ENCODE measurements at places on chromosomes 16 and 17.

DNA sequence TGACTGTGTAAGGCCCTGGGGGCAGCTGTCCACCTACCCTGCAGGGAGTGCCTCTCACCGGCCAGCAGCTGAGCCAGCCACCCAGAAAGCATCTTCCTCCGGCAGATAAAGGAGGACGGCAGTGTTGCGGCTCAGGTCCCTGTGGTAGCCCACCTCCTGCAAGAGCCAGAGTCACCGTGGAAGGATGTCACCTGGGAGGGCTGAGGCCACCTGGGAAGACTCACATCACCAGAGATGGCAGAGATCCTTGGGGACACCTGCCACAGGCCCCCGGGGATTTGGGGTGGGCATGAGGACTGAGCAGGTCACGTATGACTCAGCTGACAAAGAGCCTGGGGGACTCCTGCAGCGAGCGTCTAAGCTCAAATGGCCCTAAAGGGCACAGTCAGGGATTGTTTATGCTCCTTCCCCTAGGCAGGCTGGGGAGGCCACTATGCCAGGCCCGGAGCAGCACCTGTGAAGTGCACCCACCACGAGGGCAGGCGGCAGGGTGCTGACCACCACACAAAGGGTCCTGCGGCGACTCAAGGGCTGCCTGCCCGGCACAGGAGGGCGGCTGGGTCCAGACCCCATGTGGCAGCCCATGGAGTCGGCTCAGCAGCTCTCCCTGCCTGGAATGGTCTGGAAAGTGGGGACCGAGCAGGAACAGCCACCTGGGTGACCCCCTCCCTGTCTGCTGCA is 44.1 kb downstream of the TNFRSF13B start:
- no peak for DNase-seq

DNA sequence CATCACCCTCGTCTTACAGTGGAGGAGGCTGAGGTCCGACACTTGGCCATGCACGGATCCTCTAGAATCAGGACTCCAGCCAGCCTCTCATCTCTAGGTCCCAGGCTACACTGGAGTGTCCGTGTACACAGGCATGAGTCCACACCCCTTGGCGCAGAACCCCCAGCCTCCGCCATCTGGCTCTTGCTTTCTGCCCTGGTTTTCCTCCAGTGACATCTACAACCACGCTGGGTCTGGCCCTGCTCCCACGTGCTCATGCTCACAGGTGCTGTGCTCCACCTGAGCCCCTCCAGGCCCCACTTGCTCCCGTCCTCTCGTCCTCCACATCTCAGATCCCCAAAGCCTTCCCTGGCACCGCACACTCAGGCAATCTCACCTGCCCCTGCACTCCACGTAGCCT is 260.8 kb downstream of the ENGASE start:
- DNase-seq: no peak

GRCh38 chr16:88810166-88810911 is 1.4 kb downstream of the APRT start:
- no peak for DNase-seq

DNA sequence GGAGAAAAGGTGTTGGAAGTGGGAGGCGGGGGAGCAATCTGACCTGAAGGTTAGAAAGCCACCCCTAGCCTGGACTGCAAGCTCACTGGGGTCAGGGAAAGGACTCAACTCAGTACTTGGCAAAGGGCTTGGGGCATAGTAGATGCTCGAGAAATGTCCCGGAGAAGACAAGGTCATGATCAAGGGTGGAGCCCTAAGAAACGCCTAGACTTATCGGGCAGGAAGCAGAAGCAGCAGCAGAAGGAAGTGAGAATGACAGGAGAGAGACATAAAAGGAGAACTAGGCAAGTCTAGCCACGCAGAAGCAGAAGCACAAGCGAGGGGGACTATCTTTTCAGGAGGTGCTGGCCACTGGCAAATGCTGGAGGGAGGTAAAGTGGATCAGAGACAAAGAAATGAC is 10.2 kb downstream of the COTL1 start:
- no peak for DNase-seq

GRCh38 chr17:34378664-34379101 is 15.7 kb upstream of the CCL1 start:
- no peak for DNase-seq

DNA sequence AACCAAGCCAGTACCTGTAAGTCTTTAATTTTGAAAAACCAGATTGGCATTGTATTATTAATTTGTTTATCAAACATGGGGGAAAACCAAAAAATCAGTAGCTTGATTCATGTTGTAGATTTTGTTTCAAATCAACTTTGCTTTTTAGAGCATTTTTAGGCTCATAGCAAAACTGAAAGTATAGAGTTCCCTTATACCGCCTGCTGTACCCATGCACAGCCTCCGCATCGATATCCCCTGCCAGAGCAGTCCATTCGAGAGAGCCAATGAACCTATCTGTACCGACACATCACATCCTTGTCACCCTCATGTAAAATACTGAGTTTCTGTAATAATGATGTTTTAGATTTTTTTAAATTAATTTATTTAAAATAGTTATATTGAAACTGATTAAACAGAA is 16.2 kb upstream of the MRC2 start:
- no peak for DNase-seq

GRCh38 chr17:2691069-2691871 is 20.3 kb downstream of the CLUH start:
- no peak for DNase-seq

DNA sequence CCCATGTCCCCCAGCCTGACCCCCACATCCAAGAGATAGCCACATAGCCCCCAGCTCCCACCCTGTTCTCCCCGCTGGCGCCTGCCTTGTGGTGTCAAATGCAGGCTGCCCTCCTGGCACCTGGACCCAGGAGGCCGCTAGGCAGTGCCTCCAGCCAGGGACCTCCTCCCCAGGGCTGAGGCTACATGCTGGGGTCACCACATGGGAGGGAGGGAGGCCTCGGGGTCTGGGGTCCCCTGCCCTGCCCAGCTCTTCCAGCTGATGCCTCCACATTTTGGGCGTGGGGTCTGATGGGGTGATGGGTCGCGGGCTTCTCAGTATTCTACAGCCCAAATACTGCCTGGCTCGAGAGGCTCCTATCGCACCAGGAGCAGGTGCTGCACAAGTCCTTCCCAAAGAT is 9.5 kb downstream of the TBC1D26 start:
- no peak for DNase-seq

GRCh38 chr16:51834133-51834532 is 683.1 kb upstream of the SALL1 start:
- no peak for DNase-seq

DNA sequence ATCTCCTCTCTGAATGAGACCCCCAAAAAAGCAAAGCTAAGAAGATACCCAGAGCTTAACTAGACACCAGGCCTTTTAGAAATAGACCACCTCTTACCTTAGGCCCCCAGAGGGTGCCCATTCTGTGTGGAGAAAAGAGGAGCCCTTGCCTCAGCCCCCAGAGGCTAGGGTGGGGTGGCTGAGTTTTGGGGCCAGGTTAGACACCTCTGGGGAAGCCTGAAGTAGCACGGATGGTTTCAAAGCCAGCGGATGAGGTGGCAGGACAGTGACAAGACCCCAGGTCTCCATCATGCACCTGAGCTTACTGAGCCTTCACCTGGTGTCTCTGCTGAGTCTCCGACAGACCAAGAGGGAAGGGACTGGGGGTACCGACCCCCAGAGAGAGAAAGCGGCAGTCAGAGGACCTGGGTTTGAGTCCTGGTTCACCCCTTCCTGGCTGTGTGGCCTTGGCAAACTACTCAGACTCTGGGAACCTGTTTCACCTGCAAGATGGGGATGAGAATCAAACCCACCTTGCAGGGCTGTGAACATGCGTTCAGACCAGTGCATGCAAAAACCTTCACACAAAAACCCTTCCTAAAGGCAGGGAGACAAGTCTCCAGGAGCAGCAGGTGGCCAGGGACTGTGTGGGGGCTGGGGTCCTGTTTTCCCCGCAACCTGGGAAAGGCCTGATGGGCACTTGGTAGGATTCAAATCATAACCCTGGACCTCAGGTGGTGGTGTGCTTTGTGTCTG is 7.7 kb downstream of the SCGB1C2 start:
- DNase-seq: no peak

GRCh38 chr17:34403006-34403405 is 40.0 kb upstream of the CCL1 start:
- DNase-seq: no peak

GRCh38 chr16:89619840-89620239 is 6.4 kb downstream of the DPEP1 start:
- no peak for DNase-seq

- DNase-seq: no peak
These were observed 53.3 kb upstream of the KCNJ16 start for GRCh38 chr17:70021726-70022125.

GRCh38 chr16:77579351-77579891 is 142.9 kb upstream of the NUDT7 start:
- no peak for DNase-seq

- DNase-seq: no peak
These were observed 102.6 kb downstream of the NTN1 start for GRCh38 chr17:9123594-9124553.

- DNase-seq: no peak
These were observed 5.0 kb upstream of the NFE2L1 start for GRCh38 chr17:48043176-48043575.

DNA sequence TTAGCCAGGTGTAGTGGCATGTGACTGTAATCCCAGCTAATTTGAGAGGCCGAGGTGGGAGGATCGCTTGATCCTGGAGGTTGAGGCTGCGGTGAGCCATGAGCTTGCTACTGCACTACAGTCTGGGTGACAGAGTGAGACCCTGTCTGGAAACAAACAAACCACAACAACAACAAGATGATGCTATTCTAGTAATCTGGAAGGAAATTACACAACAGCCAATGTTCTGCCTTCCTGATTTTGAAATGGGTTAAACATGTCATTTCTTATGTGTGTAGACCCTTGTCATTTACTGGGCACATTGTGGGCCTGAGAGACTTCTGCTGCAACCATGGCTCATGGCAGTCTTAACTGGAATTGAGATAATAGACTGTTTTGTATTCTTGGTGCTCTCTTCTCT is 5.9 kb downstream of the COQ7 start:
- no peak for DNase-seq
